ENCODE measurements at places on chromosomes 5 and 9.

- peak; percentile 25 for DNase-seq
These were observed 138.2 kb downstream of the MVB12B start for GRCh38 chr9:126464694-126465441.

GRCh38 chr9:124248066-124248465 is 9.7 kb upstream of the NEK6 start:
- DNase-seq: no peak

- no peak for DNase-seq
These were observed 93.8 kb upstream of the SEMA6A start for GRCh38 chr5:116668390-116668789.

GRCh38 chr5:91927439-91927838 is 544.3 kb upstream of the ARRDC3 start:
- DNase-seq: no peak

- DNase-seq: peak; percentile 81
These were observed 5.1 kb downstream of the RGS14 start for GRCh38 chr5:177362610-177363507.

GRCh38 chr5:160702934-160703333 is 149.1 kb downstream of the ATP10B start:
- no peak for DNase-seq

- no peak for DNase-seq
These were observed 44.5 kb upstream of the DPYSL3 start for GRCh38 chr5:147554261-147554817.

DNA sequence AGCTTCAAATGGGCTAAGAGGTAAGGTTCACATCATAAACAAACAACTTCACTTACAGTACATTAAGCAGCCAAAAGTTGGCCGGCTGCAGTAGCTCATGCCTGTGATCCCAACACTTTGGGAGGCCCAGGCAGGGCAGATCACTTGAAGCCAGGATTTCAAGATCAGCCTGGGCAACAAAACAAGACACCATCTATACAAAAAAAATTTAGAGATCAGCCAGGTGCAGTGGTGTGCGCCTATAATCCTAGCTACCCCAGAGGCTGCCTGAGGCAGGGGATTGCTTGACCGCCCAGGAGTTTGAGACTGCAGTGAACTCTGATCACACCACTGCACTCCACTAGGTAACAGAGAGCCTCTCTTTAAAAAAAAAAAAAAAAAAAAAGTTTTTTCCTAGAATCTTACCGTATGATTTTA is 16.9 kb downstream of the UBTD2 start:
- no peak for DNase-seq

All from activated T-cell treated with anti-CD3 and anti-CD28 coated beads, Interleukin-2, amount 50 U/mL, for 24 hours (primary cell).